ENCODE measurements at places on chromosomes 7 and 10. TPM values are rescaled to one million over a fixed set of nuclear protein-coding genes. Genes with fewer than 3 reads are reported as not detected.

GRCh38 chr7:32496052-32496813 is 944 bp downstream of the AVL9 start:
- H3K4me3 ChIP-seq, result peak overlapping the region; percentile 82
- H3K36me3 ChIP-seq, result no peaks in the 10 kb centered on the region
- peak overlapping the region; percentile 96 for H3K27ac ChIP-seq
- H3K4me1 ChIP-seq, result peaks cover 32% of the 10 kb centered on the region
- H3K27me3 ChIP-seq, result no peaks in the 10 kb centered on the region

- peaks cover 9% of the 10 kb centered on the region for H3K36me3 ChIP-seq
- H3K4me1 ChIP-seq, result peaks cover 12% of the 10 kb centered on the region
- DNase-seq, result peak; percentile 68
- H3K27me3 ChIP-seq, result no peaks in the 10 kb centered on the region
- peak overlapping the region; percentile 60 for H3K27ac ChIP-seq
- H3K4me3 ChIP-seq, result no peak overlapping the region
Measured at GRCh38 chr7:151599401-151600227, 79.9 kb upstream of the RHEB start.

Gene CNNM1
- total RNA-seq, result 4.0 TPM

DNA sequence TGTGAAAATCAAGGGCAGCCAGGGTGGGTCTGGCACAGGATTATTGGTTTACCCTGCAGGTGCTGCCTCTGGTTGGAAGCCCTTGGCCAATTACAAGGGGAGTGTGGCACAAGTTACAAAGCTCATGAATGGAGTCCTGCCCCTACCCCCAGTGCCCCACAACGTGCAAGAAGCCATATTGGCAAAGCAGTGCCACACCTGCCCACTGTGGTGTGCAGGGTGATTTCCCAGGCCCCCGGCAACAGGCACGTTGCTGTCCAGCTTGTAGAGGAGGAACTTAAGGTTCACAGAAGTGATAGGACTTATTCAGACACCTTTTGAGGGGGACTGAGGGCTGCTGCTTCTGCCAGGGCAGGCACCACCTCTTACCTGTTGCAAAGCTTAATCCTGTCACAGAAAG is 11.4 kb downstream of the LHPP start:
- no peaks in the 10 kb centered on the region for H3K36me3 ChIP-seq
- H3K4me3 ChIP-seq, result no peak overlapping the region
- H3K27me3 ChIP-seq, result no peaks in the 10 kb centered on the region

- H3K4me1 ChIP-seq, result peaks cover 4% of the 10 kb centered on the region
- peaks cover 7% of the 10 kb centered on the region for H3K36me3 ChIP-seq
- H3K27me3 ChIP-seq, result no peaks in the 10 kb centered on the region
- H3K27ac ChIP-seq, result no peak overlapping the region
Measured at GRCh38 chr10:13448216-13448615, 80.6 kb downstream of the BEND7 start.

Gene WDR86
- total RNA-seq, result 2.8 TPM

Data from suprapubic skin (tissue), 4 donors.